GM12891 (cell line): ENCODE measurements at places on chromosomes 6 and 20.

GRCh38 chr20:14488756-14489479, 151.5 kb upstream of the FLRT3 start:
- DNase-seq: no peak

GRCh38 chr6:25351485-25351884, 72.3 kb downstream of the CARMIL1 start:
- DNase-seq: no peak

DNA sequence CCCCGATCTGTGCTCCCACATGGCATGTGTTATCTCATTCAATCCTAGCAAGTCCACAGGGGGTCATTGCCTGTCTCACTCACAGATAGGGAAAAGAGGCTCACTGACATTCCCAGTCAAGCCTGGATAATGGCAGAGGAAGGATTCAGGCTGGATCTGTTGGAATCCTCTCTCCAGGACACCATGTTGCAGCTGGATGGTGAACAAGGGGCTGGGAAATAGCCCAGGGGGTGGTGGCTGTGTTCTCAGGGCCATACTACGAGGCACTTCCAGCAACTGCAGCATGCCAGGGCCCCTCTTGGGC, 5.0 kb upstream of the SPDEF start:
- DNase-seq: no peak

- DNase-seq: no peak
Measured at GRCh38 chr6:144119376-144119775, 24.0 kb upstream of the SF3B5 start.

DNA sequence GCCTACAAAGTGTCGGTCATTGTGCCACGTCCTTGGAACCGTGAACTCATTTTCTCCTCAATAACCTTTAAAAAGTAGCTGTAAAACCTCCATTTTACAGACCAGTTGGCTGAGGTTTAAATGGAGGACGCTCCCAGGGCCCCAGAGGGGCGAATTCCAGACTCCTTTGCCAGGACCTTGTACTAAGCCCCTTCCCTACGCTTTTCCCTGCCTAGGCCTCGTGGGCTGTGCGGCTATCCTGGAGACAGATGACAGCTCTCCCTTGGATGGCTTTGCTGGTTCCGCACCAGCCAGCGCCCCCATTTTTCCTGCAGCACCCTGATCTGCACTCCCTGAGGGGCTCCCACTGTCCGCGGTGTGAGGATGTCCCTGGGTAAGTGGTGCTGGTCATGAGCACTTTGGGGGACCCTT, 12.1 kb upstream of the SNHG17 start:
- DNase-seq: no peak

DNA sequence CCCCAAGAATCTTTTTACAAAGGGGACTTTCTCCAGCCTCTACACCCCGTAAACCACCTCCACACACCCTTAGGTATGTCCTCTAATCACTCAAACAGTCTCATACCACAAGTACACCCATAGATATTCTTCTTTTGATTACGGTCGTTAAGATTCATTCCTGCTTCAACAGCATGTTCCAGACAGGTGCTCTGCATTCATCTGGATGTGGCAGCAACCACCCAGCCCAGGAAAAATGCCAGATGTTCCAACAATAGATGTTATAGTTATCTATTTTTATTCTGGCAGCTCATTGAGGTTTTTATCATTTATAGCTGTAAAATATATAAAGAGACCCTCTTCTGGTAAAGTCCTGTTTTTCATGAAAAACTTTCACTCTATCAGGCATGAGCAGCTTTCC, 60.7 kb downstream of the SIM1 start:
- no peak for DNase-seq

DNA sequence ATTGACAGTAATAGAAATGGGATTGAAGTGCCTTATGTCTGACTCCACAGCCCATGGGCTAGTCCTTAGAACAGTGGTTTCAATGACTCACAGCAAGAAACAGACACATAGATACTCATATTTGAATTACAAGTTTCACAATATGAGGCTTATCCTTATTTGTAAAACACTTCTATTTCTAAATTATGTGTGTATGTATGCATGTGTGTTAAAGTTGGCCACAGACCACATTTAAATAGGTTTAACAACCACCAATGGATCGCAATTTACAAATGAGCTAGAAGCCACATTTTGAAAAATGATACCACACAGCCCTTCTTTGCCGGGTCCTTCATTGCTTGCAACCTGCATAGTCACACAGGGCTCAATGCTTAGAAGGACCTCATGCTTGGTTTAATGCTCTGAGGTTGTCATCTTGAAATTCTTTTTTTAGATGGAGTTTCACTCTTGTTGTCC, 157.8 kb upstream of the PREP start:
- no peak for DNase-seq

DNA sequence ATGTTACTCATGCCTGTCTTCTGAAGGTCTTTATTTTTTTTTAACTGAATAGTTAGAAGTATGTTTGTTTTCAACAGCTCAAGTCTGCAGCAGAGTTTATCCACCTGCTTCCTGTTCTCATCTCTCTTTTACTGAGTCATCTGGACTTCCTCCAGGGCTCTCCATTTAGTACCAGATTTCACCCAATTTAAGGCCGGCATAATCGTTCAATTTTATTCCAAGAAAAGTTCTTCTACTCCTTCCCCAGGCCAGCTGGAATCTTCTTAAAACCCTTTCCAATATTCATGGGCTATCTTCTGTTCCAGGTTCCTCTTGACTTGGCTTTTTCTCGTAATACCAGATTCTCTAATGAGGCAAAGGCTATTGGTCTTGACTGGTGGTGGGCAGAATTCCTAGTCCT, 79.0 kb upstream of the LAMA2 start:
- DNase-seq: no peak

DNA sequence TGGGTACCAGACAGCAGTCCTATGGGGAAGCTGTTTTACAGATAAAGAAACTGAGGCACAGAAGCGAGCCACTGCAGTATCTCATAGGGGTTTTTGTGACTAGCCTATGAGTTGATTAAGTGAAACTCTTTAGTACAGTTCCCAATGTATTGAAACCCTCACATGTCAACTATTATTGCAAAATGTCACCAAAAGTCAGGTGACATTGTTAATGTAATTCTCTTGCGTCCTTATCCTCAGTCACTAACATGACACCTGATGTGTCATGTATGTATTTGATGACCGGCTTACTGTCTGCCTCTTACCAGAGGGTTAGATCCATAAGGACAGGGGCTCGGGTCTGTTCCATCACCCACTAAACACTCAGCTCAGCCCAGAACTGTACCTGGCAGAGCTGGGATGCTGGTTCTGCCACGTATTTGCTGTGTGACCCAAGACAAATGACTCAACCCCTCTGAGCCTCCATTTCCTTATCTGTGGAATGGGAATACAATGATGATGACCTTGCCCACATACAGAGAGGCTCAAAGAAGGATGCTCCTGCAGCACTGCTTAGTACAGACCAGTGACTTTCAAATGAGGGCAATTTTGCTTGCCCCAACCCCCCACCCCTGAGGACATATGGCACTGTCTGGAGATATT, 32.9 kb downstream of the PREX1 start:
- no peak for DNase-seq

DNA sequence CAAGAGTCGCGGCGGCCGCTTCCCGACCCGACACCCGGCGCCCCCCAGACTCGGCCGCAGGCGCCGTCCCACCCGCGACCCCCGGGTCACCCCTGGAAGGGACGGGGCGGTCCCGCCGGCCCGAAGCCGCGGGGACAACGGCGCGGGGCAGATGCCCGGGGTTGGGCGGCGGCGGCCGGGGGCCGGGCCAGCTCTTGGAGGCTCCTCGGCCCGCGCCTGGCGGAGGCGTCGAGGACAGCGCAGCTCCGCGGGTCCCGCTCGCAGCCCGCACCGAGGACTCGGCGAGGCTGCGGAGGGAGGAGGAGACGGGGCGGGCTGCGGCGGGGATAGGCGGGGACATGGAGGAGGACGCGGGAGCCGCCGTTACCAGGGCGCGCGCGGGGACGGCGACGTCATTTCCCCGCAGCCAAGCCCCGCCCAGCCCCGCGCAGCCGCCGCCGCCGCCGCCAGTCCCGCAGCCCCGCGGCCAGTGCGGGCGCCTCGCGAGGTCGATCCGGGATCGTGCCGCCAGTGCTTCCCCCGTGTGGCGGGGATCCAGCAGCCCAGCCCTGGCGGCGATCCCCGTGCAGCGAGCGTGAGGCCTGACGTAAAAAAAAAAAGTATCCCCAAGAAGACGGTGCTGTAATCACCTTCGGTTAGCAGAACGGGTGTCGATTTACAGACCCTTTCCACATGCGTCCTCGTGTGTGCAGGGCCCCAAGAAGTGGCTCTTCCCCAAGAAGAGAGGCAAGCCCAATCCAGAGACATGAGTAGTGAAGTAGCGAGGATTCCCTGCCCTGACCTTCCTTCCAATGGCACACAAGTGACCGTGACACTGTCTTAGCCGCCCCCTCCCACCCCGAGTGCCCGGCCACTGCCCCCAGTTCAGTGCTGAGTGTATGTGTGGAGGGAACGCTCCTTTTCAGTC, at the start of gene FAM184A:
TSS of gene FAM184A (minus strand) at position 289 of the 907 bp plus-strand sequence. CDS start 365 bp downstream, outside the sequence.
- peak; percentile 42 for DNase-seq

DNA sequence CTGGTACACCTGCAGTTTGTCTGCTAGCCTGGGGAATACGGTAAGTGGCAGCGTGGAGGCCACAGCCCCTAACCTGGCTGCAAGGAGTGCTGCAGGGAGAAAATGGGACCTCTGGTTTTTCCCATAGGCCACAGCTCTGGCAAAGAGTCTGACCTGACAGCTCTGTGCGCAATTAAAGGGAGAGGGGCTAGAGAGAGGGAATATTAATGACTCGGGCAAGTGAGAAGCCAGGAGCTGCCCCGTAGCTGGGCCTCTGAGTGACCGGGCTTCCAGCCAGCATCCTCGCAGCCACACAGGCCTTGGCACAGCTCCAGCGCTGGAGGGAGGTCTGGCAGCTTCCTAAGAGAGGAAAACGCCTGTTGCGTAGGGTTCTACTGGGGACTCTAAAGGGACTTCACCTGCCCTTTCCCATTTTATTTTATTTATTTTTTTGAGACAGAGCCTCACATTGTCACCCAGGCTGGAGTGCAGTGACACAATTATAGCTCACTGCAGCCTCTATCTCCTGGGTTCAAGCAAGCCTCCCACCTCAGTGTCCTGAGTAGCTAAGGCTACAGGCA, 18.2 kb upstream of the OCSTAMP start:
- DNase-seq: no peak

- no peak for DNase-seq
Measured at GRCh38 chr6:38370653-38371601, 268.8 kb downstream of the BTBD9 start.

DNA sequence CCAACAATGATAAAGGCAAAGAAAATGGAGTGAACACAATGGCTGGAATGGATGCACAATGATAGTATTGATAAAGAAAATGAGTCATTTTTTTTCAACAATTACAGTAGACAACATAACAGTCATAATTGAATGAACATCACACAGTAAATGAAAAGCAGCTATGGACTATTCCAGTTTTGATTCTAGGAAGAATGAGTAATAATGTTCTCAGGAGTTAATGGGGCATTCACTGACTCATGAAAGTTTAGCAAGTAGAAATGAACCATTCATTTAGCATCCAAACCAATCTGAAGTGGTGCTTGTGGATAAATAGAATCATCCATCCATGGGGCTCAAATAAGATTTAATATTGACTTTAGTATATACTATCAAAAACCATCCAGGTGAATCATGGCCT, 1029.5 kb upstream of the GJE1 start:
- no peak for DNase-seq

- DNase-seq: no peak
Measured at GRCh38 chr20:19074828-19075516, 137.5 kb upstream of the SLC24A3 start.

- DNase-seq: no peak
Measured at GRCh38 chr6:33709605-33710295, 1.8 kb downstream of the UQCC2 start.

DNA sequence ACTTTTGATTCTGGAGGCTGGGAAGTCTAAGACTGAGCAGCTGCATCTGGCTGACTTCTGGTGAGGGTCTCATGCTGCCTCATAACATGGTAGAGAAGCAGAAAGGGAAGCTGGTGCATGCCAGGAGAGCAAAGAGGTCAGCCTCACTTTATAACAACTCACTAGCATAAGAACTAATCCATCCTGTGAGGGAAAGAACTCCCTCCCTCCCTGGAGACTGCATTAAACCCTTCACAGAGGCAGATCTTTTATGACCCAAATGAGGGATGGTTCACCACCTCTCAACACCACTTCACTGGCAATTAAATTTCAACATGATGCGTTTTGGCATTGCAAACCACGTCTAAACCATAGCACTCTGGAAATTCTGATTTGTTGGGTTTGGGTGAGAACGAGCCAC, 33.9 kb downstream of the STXBP5 start:
- DNase-seq: no peak

DNA sequence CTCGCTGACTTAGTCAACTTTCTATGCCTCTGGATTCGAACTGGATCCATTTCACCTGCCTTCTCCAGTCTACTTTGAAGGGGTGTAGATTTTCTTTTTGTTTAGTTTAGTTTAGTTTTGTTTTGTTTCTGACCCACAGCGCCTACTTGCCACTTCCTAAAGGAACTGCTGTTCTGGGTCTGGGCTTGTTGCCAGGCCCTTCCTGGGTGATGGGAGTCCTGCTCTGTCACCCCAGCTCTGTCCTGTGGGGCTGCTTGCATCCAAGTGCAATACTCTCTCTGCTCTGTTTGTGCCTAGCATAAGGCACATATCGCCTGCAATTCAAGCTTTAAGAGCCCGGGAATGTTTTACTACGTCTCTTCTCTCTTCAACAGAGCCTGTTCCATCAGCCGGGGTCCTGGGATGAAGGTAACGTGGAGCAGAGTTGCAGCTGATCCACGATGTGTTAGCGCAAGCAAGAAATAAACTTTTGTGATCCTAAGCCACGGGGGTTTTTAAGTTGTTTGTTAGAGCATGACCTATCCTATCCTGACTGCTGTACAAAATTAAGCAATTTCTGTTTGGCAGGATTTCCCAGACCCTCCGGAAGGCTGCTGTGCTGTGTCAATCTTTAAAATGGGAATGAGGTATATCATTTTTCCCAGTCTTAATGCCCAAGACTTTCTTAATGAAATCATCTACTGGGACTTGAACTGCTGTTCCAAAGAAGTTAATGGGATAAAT, 30.9 kb upstream of the TAGAP start:
- DNase-seq: no peak

DNA sequence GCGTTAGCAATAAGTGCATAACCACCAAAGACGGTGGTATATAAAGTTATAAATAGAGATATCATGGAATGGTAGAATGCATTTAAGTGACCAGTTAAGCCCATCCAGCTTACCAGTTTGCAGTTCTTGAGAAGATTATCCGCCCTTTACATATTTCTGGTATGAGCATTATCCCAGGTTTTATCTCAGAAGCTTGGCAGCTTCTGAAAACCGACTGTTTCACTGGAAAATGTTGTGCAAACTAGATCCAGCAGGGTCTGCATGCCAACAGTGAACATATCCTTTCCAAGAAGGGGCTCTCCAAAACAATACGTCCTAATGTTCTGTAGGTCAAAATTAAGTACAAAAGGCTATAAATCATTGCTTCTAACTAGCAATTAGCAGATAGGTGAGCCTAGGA, 29.5 kb upstream of the SHLD1 start:
- DNase-seq: no peak
